ENCODE measurements at places on chromosomes 5 and 9.

GRCh38 chr5:118789366-118789765 lies 199.0 kb downstream of the DTWD2 start:
- DNase-seq = no peak

DNA sequence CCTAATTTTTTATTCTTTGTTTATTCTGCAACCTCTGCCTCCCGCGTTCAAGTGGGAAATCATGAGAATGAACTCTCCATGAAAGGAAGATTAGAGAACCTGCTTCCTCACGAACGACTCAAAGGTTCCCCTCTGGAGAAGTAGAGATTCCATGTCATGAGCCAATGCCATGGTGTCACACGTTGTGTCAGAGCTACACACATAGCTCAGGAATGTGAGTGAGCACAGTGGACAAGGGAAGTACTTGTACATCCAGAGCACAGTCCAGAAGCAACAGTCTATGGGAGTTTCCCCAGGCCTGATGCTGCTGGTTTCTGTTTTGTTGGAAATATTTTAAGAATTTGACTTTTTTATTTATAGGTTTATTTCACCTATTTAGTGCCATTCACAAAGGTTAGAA lies 26.8 kb upstream of the PPP2CA start:
- DNase-seq = no peak

- peak; percentile 77 for DNase-seq
Measured at GRCh38 chr5:157651623-157652376, 438 bp downstream of the SOX30 start.

DNA sequence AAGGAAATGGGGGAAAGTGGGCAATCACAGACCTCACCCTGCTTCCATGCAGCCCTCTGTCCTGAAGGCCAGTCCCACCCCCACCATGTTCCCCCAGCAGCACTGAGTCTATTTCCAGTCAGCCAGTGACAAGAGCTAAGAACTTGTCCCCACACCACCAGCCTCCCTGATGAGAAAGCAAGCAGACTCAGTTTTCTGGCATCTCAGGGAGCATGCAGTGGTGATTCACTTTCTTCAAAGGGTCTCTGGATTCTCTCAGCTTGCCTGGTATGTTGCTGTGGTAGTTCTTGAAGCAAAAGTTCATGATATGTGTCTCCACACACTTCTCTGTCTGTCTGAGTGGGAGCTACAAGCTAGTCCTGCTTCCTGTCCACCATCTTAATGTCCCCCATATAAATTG lies 799.9 kb upstream of the TYRP1 start:
- DNase-seq = no peak

DNA sequence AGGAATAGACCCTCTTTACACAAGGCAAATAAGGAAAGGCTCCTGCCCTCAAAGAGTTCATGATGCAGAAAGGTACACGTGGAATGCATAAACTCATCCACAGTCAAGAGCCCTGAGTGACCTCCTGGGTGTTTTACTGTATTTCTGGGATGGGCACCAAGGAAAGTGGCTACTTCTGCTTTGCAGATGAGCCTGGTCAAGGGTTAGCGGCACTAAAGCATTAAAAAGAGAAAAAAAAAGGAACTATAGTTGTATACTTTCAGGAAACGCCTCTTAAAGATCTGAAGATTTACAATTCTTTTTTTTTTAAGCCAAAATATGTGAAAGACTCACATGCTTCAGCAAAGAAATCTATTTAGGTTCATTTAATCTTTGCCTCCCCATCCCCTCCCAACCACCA lies 366.2 kb upstream of the PDE4D start:
- no peak for DNase-seq

GRCh38 chr5:180785121-180785781 lies 17.4 kb downstream of the MGAT1 start:
- DNase-seq = no peak

- no peak for DNase-seq
Measured at GRCh38 chr9:13586587-13587374, 307.3 kb upstream of the MPDZ start.

GRCh38 chr9:131697908-131698617 lies 41.8 kb downstream of the RAPGEF1 start:
- DNase-seq = no peak

- no peak for DNase-seq
Measured at GRCh38 chr5:143249851-143250250, 153.6 kb downstream of the NR3C1 start.

DNA sequence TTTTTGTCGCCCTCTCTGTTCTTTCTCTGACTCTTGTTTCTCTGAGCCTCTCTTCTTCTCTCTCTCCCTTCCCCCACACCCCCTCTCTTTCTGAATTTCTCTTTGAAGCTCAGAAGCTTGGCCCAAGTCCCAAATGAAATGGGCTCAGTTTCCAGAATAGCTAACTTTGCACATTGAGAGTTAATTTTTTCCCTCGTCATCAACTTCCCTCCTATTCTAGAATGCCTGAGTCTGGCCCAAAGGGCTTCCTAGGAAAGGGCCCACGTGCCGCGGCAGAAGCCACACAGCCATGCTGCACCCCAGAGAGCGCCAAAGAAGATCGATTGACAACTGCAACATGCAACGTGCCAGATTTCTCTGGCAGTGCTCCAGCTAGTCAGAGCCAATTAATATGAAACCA lies 588.8 kb upstream of the KLF4 start:
- no peak for DNase-seq

DNA sequence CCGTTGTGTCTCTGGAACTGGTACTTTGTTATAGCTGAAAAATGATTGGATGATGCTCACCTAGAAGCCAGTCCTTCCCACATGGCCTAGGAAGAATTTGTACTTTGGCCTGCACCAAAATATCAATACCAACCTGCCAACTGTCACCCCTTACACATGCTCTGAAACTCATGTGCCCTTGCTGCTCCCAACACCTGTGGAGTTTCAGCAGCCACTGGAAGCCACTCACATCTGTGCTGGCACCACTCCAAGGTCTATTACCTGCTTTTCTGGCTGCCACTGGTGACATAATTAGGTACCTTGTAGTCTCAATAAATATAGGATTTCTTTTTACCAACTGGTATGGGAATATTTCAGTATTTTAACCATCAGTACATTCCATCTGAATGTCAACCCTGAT lies 363.6 kb downstream of the SH3GL2 start:
- no peak for DNase-seq

GRCh38 chr5:447501-447900 lies 4.5 kb downstream of the EXOC3 start:
- DNase-seq = no peak

DNA sequence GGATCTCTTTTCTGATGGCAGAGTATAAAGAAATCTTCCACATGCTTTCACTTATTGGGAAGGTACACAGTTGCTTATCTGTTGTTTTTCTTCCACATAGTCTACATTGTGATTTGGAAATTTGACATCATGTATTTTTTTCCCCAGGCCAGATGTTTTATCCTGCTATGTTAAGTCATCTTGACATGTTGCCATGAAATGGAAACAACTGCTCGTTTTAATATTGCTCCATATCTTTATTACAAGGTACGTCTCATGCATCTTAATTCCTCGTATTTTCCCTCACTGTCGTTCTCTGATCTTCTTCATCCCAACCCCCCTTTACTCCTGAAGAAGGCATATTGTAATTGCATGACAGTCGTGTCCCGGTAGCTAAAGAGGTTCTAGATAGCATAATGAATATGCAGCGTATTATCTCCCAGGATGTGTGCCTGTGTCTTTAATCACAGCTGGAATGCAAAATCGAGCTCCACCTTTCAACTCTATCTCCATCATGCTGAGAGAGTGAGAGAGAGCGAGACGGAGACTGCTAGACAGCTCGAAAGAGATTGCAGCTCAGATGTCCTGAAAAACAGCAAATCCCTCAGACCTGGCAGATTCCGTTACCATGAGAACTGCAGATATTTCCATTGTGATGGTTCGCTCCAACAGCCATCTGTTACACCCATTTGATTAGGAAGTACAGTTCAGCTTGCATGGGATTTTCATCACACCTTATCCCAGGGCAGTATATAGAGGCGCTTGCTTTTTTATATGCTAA lies 281.7 kb downstream of the TMEM38B start:
- no peak for DNase-seq

DNA sequence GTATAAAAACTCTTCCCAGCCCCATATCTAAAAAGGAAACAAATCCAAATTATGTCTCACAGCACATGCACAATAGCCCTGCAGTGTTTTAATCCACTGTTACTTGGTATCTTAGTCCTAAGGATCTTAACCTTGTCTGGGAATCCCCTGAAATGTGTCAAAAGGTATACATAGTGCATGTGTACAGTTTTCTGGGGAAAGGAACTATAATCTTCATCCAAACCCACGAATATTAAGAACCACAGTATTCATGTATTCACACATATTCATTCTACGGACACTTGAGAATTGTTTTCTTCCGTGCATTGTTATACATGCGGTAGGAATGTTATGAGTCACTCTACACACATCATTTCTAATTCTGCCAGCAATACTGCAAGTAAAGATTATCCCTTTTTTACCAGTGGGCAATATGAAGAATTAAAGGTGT lies 47.8 kb upstream of the SNX2 start:
- DNase-seq = no peak

- DNase-seq = no peak
Measured at GRCh38 chr9:133368249-133368881, 7.5 kb downstream of the SURF4 start.

DNA sequence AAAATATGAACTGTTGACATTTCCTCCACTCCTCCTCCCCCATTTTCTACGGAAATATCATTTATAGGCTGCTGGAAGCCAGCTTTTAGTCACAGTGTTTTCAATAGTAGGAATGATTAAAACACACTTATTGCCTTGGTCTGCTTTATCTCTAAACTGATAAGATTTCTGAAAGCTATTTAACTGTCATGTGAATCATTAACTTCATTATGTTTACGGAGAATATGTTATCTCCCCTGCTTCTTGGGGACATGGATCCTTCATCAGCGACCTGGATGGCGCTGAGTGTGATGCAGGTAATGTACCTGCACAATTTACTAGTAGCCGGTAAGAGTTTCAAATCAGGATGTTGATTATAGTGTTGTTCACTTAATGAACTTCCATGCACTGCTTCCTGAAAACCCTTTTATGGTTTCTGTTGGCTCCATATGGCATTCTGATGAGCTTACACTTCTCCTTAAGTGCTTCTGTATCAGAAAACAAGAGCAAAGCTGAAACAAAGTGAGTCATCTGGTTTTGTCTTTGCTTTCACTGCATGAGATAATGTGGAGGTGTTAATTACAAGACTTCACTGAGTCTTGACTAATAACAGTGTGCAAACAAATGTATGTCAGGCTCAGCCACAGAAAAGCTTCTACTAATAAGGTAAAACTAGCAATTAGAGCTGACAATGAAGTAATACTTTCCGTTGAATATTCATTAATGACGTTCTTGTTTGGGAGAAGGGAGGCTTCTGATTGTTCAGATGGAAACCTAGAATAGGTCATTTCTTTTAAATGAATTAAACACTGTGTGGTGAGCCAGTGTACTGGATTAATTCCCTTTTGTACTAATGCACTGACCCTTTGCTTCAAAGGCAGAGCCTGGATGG lies 162.4 kb upstream of the ZNF608 start:
- DNase-seq = no peak

DNA sequence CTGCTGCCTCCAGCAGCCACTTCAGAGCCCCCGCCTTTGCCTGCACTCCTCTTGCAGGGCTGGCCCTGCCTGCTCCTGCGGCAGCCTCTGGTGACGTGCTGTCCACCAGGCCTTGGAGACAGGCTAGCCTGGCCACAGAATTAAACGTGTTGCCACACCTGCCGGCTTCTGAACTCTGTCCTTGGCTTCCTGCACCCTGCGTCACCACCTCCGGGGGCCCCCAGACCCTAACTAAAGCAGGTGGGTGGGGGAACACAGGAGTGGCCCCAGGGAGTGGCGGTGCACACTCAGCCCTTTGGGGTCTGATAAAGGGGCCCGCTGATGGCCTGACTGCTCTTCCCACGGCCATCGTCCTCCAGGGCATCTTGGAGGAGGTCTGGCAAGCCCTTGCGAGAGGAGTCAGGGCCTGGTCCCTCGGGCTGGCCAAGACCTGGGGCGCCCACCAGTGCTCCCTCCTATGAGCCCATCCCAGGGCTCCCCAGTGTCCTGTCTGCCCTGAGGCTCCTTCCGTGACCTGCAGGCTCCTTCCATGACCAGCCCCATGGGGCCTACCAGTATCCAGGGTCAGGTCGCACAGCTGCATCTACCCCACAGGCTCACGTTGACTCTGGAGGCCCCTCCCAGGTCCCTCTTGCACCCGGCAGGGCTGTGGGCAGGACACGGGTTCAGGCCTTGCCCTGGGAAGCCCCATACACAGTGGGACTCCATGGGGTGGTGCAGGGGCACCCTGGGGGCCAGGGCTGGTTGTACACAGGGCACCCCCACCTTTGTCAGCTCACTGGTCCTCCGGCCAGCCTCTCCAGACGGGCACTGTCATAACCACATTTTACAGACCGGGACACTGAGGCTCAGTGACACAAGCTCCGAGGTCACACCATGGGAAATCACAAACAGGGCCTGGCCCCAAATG lies 1.0 kb upstream of the MAMDC4 start:
- DNase-seq = no peak

GRCh38 chr5:77449981-77450380 lies 42.1 kb downstream of the WDR41 start:
- no peak for DNase-seq

DNA sequence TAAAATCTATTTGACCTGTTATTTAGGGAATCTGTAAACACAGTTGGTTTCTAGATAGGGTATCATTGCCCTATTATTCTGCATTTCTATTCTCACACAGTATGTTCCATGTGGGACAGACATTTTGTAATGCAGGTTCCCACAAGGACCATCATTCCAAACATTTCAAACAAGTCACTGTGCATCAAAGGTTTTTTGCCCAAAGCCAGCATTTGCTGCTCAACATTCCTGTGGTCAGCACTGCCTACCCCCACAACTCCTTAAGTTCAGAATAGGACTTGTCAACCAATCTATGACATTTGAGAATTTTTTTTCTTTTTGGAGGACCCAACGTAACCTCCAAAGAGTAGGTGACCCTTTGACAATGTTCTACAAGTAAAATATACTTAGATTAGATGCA lies 95.7 kb downstream of the LPAR1 start:
- no peak for DNase-seq

GRCh38 chr9:112621018-112621655 lies 96.8 kb downstream of the INIP start:
- DNase-seq = no peak

DNA sequence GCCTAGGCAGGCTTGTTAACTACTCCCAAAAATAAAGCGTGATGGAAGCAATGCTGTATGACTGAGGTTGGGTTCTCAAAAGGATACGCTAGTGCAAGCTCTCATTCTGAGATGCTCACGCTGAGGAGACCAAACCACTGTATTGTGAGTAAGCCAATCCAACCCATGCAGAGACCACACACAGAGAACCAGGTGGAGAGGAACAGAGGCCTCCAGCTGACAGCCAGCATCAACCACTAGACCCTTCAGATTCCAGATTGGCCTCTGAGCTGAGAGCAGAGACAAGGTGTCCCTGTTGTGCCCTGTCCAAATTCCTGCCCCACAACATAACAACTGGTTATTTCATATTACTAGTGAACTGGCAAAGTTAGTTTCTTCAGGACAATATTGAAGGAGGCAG lies 4.5 kb downstream of the TSTD2 start:
- DNase-seq = no peak

- no peak for DNase-seq
Measured at GRCh38 chr9:127567035-127567729, 44.9 kb upstream of the STXBP1 start.

GRCh38 chr5:42855811-42856210 lies 44.1 kb upstream of the SELENOP start:
- DNase-seq = no peak
